Right cardiac atrium (tissue), 5 donors: ENCODE measurements at places on chromosomes 6 and 20. TPM values are rescaled to one million over a fixed set of nuclear protein-coding genes. Genes with fewer than 3 reads are reported as not detected.

The ZC2HC1B gene
- not detected for total RNA-seq

DNA sequence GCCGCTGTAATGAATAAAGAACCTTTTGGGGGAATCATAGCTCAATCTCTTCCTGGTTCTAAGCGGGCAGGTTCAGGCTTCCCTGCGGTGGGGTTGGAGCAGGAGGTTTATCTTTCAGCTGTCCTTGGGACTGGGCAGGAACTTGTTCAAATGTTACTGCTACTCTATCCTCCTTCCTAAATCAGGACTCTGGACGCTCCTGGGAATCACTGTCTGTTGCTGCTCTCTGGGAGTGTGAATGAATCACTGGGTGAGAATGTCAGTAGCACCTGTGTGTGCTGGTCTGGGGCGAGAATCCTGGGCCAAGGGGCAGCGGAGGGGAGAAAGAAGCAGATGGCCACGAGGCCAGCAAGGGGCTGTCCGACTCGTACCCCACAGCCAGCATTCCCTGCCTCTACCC lies 65.4 kb upstream of the ZNFX1 start:
- DNase-seq: no peak

DNA sequence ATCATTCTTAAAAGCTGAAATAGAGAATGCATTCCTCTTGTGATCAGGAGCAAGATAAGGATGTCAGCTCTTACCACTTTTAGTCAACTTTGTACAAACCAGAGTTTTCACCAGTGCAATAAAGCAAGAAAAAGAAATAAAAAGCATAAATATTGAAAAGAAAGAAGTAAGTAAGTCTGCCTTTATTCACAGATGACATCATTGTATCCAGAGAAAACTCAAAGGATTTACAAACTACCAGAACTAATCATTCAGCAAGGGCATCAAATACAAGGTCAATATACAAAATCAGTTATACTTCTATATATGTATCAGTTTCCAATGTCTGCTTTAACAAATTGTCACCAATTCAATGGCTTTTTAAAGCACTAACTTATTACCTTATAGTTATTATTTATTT lies 13.4 kb downstream of the TTLL9 start:
- no peak for DNase-seq

The CRISP3 gene
- not detected for total RNA-seq

GRCh38 chr6:170221753-170222400 lies 69.0 kb downstream of the DLL1 start:
- no peak for DNase-seq

The PTPRK gene
- 42.7 TPM for total RNA-seq

DNA sequence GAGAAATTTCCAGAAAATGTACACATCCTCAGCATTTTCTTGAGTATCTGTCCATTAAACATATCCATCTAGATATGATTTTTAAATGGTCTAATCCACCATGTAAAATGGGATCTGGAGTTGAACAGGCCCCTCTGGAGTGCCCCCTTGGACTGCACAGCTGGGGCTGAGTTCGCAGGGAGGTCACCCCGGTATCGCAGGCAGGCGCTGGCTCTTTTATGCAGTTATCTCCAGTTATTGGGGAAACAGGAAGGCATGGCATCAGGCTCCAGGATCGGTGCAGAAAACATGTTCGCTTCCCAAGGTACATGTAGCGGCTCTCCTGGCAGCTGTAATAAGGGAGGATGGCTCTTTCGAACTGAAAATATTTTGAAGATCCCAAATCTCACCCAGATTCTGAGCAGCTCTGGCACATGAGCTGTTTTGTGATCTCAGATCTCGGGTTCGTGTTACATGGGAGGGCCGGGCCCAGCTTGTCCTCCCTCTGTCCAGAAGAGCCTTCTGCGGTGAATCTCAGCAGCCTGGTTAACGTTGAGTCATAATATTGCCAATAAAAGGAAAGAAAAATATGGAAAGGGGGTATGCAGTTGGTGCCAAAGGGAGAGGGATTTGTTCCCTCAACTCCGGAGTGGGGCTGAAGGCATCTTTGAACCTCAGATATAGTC lies 167.7 kb downstream of the EYA2 start:
- DNase-seq: no peak

GRCh38 chr6:123888771-123889513 lies 85.3 kb downstream of the NKAIN2 start:
- no peak for DNase-seq

The SAMD5 gene
- total RNA-seq: 1.4 TPM

DNA sequence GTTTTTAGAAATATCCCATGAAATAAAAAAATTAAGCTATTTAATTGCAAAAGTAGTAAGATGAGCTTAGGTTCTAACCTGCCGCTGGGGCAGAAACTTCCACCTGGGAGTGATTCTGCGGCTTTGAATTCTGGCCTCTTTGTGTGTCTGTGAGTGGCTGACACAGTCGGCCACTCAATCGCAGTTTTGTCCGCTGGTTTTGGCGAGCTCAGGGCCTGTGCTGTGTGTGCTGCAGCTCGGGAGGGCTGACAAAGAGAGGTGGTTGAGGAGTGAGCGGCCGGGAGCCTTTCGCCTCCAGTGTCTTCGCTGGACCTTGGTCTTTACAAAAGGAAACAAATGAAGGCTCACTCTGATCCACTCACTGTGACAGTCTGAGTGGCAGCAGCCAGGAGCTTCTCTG lies 128.4 kb downstream of the TIAM2 start:
- DNase-seq: no peak

The DAAM2 gene
- total RNA-seq: 7.6 TPM

- DNase-seq: peak; percentile 39
Measured at GRCh38 chr20:38633577-38634093, 32.0 kb downstream of the ARHGAP40 start.
